T-helper 22 cell (primary cell): ENCODE measurements at places on chromosomes 12 and 14.

GRCh38 chr12:87274594-87275245 lies 754.5 kb downstream of the C12orf50 start:
- DNase-seq = no peak

DNA sequence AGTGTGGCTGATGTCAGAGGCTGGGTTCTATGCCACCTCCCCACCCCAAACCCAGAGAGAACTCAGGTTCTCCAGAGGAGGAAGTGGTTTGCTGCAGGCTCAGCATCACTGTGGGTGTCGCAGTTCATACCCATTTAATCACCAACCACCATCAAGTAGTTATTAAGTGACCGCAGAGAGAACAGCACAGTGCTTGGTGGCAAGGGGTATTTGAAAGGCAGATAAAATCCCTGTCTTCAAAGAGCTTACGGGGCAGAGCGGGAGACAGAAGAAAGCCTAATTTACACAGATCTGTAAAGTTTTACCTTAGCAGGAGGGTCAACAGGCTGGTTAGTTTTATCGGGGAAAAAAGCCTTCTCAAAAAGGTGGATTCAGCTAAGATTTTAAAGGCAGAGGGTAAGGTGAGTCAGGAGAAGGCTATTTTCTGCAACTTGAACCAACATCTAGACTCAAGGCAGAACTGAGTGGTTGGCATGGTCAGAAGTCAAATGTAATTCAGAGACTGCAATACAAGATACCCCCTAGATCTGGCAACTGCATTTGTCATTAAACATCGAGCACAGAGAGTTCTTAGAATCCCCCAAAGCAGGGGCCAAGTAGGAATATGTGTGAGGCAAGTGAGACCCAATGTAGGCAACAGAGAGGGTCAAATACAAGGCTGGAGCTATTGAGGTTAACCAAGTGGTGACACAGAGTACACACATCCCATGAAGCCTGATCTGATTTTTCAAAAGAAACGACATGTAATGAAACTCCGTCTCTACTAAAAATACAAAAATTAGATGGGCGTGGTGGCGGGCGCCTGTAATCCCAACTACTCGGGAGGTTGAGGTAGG lies 13.2 kb downstream of the PXN start:
- peak; percentile 81 for DNase-seq

DNA sequence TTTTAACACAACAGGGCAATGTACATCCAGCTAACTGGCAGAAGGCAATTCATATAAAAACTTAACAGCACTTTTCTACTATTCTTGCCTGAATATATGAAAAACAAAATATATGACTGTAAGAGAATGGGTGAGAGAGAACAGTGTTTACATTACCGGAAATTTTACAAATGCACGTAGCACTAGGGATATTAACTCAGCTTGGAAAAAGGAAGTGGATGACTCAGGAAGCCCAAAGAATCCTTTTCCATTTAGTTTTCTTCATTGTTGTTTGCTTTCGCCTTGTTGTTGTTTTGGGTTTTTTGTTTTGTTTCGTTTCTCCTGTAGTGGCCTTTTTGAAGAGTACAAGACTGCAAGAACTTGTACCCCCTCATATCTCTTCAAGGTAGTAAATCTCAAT lies 295.5 kb downstream of the EGLN3 start:
- no peak for DNase-seq

DNA sequence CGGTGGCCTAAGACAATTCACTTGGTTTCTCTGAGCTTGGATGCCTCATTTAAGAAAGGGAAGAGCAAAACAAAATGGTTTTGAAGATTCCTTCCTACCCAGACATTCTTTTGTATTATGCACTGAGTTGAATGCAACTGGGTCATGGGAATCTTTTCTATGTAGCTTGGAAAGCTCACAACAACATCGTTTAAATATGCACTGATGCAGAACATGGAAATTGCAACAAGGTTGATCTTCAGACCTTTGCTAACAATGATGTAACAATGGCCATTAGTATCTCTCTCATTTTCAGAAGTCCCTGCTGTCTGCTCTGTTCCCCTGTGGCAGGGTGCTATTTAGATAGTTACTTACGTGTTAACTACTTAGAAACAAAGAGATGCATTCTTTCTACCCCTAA lies 30.1 kb upstream of the IGF1 start:
- no peak for DNase-seq

DNA sequence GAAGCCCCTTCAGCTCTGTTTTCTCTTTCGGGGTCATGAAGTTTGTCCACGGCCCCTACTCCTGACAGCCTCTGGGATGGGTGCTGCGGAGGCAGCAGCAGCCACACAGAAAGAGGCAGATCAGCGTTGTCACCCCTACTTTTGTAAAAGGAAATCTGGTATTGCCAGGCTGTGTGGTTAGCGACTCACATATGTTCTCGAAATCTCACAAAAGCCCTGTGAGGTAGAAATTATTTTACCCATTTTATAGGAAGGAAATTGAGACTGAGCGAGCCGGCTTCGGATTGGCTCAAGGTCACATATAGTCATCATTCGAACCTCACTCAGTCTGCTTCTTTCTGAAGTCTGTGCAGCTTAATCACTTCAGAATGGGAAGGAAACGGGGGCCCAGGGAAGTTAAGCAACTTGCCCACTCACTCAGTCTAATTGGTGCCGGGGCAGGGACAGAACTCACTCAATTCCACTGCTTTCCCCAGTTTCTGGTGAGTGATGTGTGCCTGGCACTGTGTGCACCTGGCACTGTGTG lies 1.1 kb upstream of the CKAP4 start:
- DNase-seq = peak; percentile 25

- DNase-seq = no peak
Measured at GRCh38 chr14:72679141-72679535, 214.8 kb downstream of the DPF3 start.

GRCh38 chr14:24443053-24443665 lies 583 bp upstream of the SDR39U1 start:
- DNase-seq = no peak

GRCh38 chr14:32403688-32404087 lies 74.6 kb downstream of the AKAP6 start:
- no peak for DNase-seq

DNA sequence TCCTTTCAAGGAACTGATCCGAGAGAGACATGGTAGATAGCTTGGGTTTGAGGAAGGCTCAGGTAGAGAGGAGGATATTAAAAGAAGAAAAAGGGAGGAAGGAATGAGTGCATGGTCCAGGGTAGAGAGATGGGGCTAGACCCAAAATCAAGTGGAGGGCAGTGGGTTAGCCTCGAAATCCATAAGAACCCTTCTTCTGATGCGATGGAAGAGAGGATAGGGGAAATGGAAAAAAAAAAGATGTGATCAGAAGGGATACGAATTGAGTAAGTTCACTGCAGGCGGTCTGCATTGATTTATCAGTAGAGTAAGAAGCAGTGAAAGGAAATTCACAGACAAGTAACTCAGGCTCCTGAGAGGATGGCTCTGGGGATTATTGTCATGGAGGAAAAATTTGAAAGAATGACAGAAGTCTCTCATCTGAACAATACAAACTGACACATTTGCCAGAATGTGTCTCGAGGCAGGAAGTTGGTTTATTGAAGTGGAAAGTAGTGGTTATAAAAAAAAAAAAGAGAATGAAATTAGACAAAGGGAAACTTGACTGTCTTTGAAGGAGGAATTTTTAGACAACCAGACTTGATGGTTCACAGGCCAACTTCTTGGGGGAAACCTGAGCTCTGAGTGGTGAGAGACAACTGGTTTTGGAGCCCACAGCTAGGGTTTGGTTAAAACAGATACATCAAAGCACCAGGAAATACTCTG lies 10.2 kb downstream of the PPFIBP1 start:
- DNase-seq = no peak

GRCh38 chr12:116365114-116365513 lies 87.6 kb upstream of the MED13L start:
- DNase-seq = no peak

DNA sequence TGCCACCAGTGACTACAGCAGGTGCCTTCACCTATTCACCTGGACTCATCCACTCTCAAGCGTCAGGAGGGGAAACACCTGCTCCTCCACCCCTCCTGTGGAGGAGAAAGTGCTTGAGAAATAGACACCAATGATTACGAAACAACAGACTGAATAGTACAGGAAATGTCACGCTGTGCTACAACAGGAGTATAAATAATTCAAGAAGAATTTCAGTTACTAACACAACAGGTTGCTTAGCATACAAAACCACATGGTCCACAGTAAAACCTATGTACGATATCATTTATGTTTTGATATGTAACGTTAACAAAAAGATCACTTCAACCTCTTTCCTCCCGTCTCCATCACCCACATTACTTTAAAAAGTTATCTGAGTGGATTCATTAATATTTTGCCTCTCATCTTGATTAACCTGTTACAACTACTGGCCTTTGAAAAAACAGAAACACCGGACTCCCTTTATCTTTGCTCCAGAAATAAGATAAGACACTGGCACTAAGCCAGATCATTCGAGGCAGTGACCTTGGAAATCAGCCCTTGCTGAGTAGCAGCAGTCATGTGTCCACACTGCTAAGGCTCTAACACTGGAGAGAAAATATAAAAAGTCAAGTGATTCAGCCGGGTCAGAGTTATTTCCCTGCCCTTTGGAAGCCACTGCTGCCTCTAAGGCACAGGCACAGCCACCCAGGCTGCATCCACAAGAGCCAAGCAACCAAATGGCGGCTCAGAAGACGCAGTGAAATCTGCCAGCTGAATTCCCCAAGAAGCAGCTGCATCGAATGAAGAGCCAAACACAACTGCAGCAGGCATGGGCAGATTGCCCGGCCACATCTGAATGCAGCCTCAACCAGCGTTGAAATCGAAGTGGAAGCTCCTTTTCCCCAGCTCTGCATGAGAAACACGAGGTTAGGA lies 40.9 kb downstream of the NT5DC3 start:
- no peak for DNase-seq

GRCh38 chr12:121608301-121608700 lies 18.0 kb upstream of the ORAI1 start:
- DNase-seq = no peak

DNA sequence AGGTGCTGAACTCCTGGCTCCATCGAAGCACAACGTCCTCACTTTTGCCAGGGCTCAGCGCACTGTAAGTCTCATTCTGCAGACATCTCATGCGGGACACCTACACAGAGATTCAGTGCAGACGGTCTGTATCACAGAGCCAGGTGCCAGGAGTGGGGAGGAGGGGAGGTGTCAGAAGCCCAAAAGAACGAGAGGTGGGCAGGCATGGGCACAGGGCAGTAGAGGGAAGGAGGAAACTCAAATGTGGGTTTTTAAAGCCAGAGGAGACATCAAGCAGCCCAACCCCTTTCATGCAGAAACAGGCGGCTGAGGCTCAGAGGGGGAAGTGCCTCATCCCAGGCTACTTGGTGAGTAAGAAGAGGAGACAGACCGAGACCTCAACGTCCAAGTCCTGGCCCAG lies 2.5 kb upstream of the LPAR5 start:
- DNase-seq = no peak
